Activated CD8-positive, alpha-beta memory T cell treated with anti-CD3 and anti-CD28 coated beads, Interleukin-2, amount 50 U/mL, for 4 hours (primary cell): ENCODE measurements at places on chromosomes 5 and 9.

DNA sequence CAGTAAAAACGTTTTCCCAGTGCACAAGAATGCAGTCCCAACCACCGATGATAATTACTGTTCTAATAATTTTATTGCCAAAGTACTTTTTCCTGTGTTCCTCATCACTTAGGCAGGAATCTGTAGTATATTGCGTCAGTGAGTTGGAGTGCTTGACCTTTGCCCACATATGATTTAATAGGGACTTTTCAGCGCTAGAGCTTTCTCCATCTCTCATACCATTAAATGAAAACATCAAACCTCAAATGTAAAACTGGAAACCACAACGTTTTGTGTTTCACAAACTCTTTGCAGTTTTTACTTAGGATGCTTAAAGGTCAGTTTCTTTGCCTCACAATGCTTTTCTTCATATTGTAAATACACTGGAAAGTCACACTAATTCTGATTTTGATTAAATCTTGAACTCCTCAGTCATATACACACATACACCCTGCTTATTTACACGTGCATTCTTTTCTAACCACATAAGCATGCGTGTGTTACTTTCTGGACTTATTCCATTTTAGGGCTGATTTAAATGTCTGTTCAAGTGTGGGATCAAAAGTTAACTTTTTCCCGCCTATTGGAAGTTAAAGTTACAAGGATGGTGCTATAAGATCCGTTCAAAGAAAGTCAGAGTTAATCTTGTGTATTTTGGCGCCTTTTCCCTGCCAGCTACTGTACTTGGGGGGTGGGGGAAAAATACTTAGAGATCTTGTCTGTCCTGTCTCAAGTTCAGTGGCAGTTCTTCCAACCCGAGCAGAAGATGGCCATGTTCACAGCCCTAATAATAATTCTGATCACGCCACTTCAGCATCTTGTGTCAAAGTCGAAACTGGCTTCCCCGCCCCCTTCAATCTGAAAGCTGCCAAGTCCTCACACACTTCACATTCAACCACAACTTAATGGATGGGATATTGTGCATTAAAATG lies 6.6 kb upstream of the NFIB start:
- no peak for DNase-seq

DNA sequence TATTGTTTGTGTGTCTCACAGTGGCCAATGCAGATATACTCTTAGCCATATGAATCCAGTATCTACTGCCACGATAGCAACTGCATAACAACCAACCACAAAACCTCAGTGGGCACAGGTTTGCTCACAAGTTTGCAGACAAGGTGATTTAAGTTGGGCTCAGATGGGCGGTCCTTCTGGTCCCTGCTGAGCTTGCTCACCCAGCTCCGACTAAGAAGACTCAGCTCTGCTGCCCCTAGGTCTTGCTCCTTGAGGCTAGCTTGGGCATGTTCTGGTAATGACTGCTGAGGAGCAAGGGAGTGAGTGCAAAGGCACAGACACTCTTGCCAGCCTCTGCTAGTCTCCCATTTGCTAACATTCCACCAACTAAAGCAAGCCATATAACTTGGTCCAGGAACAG lies 52.6 kb downstream of the MTX3 start:
- no peak for DNase-seq

DNA sequence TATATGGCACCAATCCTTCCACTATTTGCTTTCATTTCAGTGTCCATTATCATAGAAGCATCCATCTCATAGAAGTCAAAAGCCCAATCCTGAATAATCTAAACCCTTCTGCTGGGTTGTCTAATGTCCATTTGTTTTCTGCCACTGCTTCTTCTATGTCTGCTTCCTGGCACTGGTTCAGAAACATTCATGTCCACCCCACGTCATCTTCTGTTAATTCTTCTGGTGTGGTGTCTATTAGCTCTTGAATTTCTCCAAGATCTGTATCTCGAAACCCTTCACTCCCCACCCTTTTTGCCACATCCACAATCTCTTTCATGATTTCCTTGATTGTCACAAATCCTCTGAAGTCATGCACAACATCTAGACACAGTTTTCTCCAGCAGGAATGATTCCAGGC lies 23.2 kb upstream of the GOLGA1 start:
- no peak for DNase-seq

GRCh38 chr9:76638001-76638400 lies 126.2 kb upstream of the PCA3 start:
- DNase-seq, result no peak

DNA sequence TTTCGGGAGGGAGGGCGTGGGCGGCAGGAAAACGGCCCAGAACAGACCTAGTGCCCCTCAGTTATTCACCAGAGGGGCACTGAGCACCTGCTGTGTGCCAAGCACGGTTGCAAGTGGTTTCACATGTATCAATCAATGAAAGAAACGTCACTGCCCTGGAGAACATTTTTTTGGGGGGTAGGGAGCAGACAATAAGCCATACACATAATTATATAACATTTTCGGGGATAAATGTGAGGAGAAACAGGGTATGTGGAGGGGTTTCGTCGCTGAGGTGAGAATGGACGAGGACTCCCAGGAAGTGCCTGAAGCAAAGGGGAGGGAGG lies 444 bp upstream of the ZNF354A start:
- DNase-seq, result no peak

GRCh38 chr5:68547622-68548021 lies 332.1 kb downstream of the PIK3R1 start:
- DNase-seq, result no peak

DNA sequence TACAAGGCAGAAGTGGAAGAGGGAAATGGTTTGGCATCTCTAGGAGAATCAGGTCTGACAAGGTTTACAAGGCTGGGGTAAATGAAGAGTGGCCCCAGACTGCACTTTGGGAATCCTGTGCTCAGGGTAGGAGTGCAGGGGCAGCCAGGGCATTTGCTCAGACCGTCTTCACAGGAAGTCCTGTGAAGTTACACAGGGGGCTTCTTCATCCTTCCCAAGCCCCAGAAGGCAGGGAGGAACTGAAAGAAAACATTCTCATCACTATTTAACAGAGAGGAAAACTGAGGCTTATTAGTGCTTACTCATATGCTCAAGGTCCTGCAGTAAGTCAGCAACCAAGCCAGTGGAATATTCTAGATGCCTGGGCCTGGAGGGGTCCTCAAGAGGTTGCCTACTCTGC lies 80.7 kb downstream of the NRG2 start:
- no peak for DNase-seq

GRCh38 chr5:122846051-122846550 lies 688 bp downstream of the SNX24 start:
- DNase-seq, result no peak

DNA sequence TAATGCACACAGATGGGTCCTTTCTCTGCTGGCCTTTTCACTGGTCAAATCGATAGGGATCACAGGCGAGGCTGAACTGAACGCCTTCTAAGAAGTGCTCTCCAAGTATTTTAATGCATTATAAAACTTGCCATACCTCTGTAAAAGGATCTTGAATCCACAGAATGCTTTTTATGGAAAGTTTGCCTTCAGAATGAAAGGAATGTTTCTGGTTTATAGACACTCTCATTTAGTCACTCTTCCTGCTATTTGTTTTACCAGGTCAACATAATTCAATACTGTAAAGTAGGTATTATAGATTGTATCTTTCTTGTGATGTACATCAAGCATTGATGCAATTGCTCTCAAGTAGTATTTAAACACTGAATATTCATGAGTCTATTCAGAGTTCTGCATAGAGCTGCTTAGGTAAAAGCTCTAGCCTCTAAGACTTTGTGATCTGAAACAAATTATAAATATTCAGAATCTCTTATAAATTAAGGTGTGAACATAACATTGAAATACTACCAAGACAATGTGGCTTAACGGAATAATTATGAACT lies 308.4 kb downstream of the ISL1 start:
- no peak for DNase-seq

DNA sequence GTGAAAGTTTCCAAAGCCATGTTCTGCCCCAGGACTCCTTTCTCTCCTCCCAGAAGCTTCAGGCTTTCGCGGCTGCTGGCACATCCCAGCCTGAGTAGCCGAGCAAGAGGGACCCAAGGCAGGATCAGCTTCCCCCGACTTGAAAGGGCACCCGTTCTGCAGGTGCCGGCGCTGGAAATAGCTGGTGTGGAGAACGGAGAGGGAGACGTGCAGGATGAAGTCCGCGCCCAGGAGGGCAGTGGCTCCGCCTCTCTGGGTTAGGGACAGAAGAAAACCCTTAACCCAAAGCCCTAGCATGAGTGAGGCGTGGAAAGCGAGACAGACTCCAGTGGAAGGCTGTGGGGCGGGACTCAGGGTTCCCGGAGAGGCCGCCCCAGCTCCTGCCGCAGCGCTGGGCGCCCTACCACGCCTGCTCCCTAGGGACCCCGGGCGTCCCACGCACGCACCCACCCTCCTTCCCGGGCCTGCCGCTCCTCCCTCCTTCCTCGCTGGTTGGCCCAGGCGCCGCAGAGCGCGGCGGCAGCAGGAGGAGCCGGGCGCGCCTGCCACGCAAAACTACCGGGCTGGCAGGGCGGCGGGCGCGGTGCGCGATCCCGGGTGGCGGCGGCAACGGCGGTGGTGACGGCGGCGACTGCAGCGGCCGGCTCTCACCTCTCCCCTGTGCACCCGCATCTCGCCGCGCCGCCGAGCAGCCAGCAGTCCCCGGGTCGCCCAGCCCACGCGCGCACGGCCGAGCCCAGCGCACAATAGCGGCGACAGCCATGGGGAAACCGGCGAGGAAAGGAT lies at the start of gene SLC1A1:
SLC1A1 (plus strand) TSS at position 550 of the 786 bp plus-strand sequence; CDS start at position 762, 212 bp downstream.
- DNase-seq, result peak; percentile 18

- no peak for DNase-seq
Measured at GRCh38 chr5:34926318-34926888, 3.0 kb upstream of the DNAJC21 start.
